Hematopoietic multipotent progenitor cell treated with erythropoietin and hydrocortisone succinate and interleukin-3 and kit ligand, for 8 days (in vitro differentiated cells): ENCODE measurements at places on chromosomes 3 and 15.

DNA sequence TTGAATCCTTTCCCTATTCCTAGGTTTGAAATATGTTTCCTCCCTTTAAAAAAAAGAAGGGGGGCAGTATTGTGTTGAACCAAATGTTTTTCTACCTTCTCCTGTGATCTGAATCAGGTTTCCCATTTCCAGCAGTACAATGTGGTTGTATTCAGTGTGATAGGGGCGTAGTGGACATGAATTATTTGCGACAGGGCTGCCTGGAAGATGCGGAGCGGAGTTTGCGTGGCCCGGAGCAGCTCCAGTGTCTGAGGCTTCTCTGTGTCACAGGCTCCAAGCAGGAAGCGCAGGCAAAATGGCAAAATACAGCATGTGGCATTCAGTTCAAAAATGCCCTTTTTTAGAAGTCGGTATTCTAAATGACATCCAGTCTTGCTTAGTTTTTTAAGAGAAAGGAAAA, 154.4 kb downstream of the PGPEP1L start:
- DNase-seq = peak; percentile 90

GRCh38 chr3:72343078-72343477, 505.2 kb downstream of the SHQ1 start:
- no peak for DNase-seq

- DNase-seq = no peak
Observed at GRCh38 chr3:24598695-24599470, 104.2 kb upstream of the THRB start.

DNA sequence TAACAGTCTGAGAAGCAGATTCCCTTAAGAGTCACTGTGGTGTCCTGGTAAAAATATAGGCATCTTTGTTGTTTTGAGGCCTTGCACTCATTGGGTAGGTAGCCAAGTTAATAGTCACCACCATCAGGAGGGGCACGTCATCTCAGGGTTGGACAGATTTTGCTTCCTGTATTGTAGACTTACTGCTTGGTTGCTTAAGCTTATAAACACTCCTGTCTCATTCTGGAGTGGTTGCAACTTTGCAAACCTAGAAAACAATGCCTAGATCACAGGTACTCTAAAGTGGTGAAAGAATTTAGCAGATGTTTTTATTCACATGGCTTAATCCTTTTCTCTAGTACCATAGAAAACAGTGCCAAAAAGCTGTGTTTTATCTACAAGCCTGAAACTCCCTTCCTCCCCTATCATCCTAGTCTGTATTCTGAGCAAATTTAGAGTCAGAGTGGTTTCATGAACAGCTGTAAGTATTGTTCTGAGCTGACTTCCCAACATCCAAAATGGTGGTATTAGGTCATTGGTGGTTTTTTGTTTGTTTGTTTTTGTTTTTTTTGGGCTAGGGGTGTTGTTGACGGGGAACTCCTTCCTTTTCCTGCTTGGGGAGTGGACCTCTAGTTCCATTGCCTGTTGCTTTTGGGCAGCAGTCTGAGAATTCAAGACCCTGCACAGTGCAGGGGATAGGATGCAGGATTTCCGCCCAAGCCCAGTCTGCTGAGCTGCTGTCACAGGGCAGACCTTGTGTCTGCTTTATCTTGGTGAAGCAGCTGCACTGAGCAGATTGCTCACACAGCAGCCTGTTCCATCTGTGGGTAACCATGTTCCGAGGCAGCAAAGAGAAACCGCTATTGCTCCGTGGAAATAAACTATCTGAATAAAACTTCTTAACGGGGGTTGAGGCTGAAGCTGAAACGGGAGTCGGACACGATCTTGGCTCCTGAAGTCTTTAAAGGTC, 202.0 kb downstream of the AKAP13 start:
- peak; percentile 96 for DNase-seq

GRCh38 chr3:143812481-143812880, 35.8 kb downstream of the SLC9A9 start:
- DNase-seq = no peak
